ENCODE measurements at places on chromosomes 3 and 15.

- DNase-seq: no peak
These were observed 88.9 kb upstream of the NEDD4 start for GRCh38 chr15:56082263-56082761.

GRCh38 chr15:65059931-65060596 lies 7.7 kb downstream of the RASL12 start:
- DNase-seq: no peak

DNA sequence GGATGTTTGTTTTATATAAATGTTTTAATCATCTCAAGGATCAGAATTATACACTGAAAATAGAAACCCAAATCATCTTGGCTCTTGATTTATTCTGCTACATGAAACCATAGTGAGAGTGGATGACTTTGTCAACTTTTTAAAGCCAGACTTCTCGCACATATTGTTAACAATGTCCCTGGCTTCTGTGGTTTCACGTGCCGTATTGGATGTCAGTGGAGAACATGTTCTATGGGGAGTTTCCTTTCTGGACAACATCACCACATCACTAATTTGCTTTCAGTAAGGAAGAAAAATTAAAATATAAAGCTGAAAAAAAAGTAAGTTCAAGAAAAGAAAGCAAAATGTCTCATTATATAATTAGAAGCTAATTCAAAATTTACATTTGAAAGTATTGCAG lies 297.1 kb upstream of the MME start:
- DNase-seq: no peak

DNA sequence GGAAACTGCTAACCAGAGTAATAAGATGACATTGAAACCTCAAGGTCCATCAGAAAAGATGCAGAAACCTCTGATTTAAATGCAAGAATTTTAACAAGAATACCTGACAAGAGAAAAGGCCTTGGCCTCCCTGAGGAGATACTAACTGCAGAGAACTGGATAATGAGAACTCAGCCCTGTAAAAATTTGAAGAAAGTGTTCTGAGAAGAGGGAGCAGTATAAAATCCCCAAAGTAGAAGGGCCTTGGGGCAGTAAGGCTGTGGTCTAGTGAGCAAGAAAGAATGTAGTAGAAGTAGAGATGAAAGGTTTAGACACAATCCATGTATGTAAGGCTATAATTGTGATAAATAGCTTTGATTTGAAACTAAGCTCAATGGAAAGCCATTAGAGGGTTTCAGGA lies 394.1 kb downstream of the ZBBX start:
- DNase-seq: no peak

DNA sequence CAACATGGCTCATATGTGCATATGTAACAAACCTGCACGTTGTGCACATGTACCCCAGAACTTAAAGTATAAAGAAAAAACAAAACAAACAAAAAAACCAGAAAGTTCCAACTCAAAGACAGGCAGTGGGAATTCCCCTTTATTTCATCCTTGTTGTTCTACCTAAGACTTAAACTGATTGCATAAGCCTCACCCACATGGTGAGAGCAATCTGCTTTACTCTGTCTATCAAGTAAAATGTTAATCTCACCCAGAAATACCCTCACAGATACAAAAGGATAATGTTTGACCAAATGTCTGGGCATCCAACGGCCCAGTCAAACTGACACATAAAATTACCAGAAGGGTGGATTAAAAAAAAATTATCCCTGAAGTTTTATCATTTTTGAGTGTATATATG lies 190.9 kb upstream of the PLSCR5 start:
- DNase-seq: no peak

DNA sequence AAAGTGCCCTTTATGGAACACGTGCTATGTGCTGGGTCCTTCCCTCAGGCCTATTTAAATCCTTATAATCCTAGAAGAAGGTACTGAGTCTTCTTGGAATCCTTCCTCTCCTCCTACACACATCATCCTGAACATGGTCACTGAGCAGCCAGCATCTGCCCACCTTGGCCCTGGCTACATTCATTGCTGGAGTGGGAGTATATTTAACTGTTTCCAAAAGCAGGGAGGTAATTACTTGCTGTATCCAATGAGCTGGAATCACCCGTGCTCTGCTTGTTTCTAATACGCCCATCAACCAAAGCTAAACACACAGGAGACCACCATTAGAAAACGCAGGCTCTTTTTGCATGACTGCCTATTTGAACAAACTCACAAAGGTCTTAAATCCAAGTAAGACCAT lies 122.2 kb downstream of the RORA start:
- no peak for DNase-seq

DNA sequence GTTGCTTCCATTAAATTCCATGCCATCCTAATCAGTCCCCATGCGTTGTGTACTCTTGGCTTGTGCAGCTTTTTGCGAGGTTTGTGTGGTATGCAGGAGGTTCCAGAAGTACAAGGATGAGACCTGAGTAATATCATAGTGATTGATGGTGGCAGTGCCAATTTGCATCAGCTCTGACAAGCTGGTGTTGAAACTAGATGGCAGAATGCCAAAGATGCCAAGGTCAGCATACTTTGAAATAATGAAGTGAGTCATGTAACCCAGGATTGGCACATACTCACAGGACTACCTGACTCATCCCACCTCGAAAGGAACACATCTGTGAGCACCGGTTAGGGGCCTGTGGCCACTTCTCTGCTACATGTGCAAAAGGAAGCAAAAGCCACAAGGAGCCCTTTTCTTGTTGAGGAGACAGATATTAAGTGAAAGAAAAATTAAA lies 14.3 kb downstream of the KAT2B start:
- DNase-seq: peak; percentile 84

GRCh38 chr15:92189166-92189565 lies 204.5 kb upstream of the ST8SIA2 start:
- DNase-seq: no peak

DNA sequence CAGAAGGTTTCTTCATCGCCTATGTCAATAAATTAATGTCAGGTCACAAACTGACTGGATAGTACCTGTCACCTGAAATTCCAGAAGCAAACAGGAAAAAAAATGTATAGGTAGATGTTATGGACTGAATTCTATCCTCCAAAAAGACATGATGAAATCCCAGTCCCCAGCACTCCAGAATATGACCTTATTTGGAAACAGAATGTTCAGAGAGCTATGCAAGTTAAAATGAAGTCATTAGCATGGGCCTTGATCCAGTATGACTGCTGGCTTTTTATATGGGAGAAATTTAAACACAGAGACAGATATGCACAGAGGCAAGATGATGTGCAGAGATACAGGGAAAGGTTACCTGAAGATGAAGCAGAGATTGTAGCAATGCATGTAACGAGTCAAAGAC lies 953.4 kb downstream of the ZPLD1 start:
- DNase-seq: no peak

DNA sequence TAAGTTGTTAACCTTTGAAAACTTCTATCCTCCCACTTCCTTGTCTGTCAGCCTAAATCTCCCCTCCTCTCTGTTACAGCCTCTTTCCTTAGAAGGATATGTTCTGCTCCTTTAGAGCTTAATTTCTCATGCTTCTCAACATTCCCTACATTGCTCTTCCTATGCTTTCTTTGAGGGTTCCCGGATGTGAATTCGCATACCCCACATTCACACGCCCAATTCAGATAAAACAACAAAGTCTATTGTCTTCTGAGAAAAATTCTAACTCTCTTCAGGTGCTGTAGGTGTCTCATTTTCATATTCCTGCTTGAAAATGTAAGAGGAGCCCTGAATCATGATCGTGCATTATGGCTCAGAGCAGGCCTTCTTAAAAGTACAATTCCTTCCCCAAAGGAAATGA lies 171.8 kb upstream of the DPH6 start:
- DNase-seq: no peak

Data from mucosa of gallbladder (tissue), 1 donor.